Lung microvascular endothelial cell (primary cell): ENCODE measurements at places on chromosomes 6 and 20.

- DNase-seq: no peak
These were observed 11.7 kb downstream of the UST start for GRCh38 chr6:148758492-148758891.

GRCh38 chr6:166728884-166729530, 102.0 kb upstream of the RPS6KA2 start:
- no peak for DNase-seq

DNA sequence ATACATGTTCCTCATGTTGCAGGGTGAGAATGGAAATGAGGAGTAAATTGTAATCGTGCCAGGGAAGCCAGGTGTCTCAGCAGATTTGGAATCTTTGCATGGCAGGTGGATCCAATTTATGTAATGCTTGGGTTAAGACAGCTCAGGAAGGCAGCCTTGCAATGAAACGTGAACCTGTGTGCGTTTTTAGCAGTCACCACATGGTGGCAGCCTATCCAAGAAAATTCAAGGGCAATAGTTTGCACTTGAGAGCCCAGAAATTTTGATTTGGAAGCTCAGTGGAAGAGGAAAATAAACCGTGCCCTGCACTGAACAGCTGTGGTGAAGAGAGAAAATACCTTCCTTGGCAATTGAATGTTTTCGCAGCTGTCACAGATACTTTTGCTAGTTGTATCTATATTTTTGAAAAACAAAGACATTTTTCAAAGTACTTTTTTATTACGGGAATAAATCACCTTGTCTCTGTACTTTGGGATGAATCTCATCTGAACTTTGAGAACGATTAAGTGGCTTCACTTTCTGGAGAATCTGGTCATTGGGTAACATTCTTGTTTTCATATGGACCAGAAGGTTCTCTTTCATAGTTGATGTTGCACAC, 26.5 kb downstream of the MTHFD1L start:
- peak; percentile 83 for DNase-seq

GRCh38 chr6:45512717-45513116, 135.0 kb upstream of the SUPT3H start:
- no peak for DNase-seq

GRCh38 chr20:45518282-45518681, 2.9 kb upstream of the SPINT3 start:
- DNase-seq: no peak

DNA sequence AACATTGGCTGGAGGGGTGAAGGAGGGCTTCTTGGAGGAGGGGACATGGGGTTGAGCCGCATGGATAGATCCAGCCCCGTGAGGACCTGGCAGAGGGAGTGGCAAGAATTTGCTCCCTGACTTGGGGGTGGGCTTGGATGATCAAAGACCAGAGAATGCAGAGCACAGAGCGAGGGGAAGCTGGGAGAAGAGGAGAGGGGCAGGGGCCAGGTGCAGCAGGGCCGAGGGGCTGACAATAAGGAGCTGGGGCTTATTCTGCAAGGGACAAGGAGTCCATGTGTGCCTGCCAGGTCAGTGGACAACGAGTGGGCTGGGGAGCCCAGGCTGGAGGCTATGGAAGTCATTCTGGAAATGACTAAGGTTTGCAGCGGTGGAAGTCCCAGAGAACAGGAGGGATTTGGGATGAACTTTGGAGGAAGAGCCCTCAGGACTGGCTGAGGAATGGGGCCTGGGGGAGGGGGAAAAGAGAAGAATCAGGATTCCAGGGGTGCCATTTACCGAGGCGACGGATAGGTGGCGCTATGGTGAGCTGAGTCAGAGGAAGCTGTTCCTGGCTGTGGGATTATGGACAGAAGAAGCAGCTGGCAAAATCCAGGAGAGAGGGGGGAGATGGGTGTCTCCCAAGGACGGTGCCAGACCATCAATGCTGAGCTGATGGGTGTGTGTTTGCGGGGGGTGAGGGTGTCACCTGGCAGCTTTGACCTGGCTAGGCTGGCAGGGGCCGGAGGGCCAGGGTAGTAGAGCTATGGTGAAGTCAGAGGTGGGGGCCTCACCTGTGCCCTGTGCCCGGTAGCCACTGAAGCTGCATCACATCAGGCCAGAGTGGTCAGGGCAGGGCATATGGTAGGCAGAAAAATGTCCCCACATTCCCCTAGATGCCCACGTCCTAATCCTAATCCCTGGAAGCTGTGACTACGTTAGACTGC, 7.8 kb downstream of the KCNG1 start:
- DNase-seq: peak; percentile 73
